ENCODE measurements at places on chromosomes 4 and X.

- DNase-seq: no peak
These were observed 158.6 kb upstream of the LCORL start for GRCh38 chr4:18180122-18180521.

GRCh38 chrX:141314441-141314840, 72.1 kb upstream of the SPANXC start:
- no peak for DNase-seq

DNA sequence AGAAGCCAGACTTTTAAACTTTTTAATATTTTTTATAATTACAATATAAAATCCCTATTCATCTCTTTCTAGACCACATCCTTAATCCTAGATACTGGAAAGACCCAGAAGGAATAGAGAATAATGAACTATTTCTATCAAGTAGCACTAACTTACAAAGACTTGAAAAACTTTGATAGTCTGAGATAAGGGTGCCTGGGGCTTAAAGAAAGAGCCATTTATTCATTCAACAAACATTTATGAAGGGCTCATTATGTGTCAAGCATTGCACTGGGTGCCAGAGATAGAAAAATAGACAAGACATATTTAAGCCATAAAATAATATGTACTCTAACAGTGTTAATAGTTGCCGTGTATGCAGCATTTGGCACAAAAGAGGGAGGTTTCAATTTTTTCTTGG, 178.0 kb upstream of the EMCN start:
- DNase-seq: no peak

- DNase-seq: no peak
These were observed 35.7 kb upstream of the ADGRA3 start for GRCh38 chr4:22551550-22551949.

- no peak for DNase-seq
These were observed 310.2 kb upstream of the TBX22 start for GRCh38 chrX:79704325-79704724.

DNA sequence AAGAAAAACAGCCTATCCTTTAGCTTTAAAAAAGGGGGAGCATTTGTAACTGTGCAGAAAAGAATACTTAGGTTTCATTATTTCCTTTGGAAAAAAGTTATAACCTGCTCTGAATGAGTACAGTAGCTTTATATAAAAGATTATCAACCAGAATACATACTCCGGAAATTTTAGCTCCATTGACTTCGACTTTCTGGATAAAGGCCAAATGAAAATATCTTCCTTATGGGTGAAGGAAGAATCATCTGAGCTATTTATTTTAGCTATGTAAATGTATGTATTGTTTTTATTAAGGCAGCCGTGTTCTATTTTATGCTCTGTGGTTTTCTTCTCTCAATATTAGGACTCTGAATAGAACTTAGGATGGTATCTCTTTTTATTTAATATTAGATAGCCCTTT, 69.0 kb upstream of the ETNPPL start:
- no peak for DNase-seq

DNA sequence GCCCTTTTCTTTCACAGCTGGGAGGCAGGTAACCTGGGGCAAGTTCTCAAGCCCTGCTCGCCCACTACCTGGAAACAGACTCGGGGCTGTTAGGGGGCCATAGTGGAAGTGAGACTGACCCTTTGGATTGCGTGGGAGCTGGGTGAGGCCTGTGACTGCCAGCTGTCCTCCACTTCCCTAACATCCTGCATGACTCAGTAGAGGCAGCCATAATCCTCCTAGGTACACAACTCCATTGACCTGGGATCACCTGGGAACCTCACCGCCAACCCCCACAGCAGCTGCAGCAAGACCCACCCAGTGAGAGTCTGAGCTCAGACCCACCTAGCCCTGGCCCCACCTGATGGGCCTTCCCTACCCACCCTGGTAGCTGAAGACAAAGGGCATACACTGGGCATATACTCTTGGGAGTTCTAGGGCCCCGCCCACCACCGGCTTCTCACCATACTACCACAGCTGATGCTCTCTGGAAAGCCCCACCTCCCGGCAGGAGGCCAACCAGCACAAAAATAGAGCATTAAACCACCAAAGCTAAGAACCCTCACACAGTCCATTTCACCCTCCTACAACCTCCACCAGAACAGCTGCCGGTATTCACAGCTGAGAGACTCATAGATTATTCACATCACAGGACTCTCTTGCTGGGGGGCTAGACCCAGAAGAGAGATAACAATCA, 61.1 kb upstream of the DCTD start:
- no peak for DNase-seq

DNA sequence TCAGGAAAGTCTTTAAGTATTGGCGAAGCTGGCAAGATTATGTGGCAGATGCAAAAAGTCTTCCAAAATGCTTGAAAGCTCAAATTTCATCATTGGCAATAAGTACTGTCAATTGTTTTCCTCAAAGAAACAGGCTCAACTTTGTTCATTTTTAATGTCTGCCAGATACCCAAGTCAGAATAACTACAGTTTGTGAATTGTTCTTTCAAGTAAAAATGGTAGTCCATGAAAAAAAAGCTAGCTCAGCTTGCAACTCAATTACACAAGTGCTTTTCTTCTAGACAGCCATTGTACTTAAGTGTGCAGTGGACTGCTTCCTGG, 70.5 kb downstream of the AFF1 start:
- DNase-seq: no peak

GRCh38 chrX:19953145-19953544, 37.7 kb downstream of the BCLAF3 start:
- DNase-seq: no peak

DNA sequence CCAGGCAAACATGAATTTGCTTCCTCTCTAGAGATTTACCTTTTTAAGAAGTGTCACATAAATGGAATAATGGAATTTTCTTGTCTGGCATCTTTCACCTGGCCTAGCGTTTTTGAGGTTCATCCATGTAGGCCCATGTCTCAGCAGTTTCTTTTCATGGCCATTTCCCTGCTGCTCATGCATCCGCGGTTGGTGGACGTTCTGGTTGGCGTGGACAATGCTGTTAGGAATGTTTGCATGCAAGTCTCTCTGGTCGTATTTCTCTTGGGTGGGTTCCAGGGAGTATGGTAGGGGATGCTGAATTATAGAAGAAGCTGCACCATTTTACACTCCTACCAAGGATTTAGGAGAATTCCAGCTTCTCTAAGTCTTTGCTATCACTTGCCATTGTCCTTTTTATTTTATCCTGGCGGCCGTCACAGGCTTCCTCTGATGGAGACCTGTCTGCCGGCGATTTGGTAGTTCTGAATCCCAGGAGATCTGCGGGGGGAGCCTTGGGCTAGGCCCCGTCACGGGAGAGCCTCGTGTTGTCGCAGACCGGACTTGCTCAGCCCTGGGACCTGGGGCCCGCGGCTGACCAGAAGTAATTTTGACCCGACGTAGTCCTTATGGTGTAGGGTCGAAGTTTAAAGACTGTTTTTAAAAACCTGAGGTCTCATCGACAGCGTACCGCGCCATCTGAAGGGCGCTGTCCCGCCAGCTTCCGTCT, 56.9 kb upstream of the TADA2B start:
- peak; percentile 38 for DNase-seq

DNA sequence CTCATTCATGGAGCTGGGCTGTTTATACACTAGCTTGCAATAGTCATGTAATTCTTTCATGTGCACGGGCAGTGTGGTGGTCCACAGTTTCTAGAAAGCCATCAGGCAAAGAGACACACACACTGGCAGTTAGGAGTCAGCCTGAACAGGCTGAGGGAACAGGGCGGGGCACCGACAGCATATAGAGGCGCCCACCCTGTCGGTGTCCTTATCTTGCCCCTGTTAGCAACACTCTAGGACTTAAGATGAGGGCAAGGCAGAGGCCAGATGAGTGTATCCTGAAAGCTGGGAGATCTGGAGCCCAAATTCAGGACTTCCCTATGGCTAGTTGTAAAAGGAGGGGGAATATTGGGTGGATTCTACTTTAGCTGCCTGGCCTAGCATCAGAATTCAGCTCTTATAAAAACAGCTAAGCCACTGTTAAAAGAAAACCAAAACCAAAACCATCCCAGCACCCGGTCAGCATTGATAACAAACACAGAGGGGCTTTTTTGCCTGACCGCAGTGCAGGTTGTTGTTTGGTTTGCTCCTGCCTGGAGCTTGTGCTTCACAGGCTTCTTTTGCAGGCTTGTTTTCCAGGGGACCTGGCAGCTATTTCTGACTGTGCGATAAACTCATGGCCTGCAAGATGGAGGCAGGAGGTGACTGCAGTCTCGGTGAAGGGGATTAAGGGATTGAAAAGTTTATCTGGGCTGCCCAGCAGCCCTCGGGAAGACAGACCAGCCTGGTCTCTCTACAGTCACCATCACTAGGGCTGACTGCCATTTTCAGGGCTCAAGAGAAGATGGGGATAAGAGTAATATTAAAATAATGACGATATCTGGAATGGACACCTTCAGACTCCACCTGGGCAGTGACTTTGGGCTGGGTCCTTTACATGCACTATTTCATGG, 638.9 kb downstream of the MID1IP1 start:
- DNase-seq: no peak

GRCh38 chr4:78667764-78668163, 108.4 kb upstream of the BMP2K start:
- DNase-seq: no peak

DNA sequence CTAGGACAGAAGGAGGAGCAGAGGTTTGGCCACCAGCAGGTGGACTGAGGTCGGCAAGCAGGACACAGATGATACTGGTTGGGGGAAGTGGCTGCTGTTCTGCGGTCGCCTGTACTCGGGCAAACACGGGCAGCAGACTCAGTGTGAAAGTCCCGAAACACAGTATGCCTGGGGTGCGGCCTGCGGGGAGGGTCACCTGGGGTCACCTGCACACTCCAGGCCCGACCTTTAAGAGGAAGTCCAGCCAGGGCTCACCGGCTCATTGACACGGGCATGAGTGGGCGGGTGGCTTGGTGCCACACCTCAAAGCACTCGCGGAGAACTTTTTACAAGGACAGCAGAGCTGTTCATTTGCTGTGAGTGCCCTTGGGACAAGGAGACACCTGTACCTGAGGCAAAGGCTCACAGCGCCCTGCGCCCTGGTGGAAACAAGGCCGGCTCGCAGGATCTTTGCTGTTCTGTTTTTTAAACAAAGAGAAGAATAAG, 71.5 kb upstream of the MXD4 start:
- no peak for DNase-seq

- no peak for DNase-seq
These were observed 14.6 kb downstream of the RBBP7 start for GRCh38 chrX:16855363-16856075.

DNA sequence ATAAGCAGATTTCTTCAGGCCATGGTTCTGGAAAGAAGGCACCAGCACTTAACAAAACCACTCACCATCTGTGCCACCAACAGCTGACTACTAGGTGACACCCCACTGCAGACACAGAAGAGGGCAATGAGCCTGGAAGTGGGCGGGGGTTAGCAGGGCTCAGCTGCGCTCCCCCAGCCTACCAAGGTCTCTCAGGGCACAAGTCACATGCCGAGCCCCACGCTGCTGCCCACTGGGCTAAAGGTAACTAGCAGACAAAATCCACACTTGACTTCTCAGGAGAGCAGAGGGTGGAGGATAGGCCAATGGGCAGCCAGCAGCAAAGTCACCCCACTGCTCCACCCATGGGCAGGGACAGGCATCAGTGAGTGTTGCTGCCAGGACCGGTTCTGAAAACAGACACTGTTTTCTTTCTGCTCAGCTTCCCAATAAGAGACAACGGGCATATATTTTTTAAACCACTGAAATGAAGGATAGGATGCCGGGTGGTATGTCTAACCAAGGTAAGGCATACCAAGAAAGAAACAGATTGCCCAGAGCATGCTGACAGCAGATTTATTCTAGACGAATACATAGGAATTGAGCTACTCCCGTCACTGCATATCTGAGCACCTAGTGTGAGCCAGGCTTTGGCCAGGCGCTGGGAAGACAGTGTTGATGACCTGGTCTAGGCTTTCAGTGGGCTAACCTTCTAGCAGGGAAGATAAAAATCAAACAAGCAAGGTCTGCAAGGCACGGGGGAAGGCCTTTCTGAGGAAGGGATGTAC, 20.1 kb downstream of the ACSL1 start:
- no peak for DNase-seq

DNA sequence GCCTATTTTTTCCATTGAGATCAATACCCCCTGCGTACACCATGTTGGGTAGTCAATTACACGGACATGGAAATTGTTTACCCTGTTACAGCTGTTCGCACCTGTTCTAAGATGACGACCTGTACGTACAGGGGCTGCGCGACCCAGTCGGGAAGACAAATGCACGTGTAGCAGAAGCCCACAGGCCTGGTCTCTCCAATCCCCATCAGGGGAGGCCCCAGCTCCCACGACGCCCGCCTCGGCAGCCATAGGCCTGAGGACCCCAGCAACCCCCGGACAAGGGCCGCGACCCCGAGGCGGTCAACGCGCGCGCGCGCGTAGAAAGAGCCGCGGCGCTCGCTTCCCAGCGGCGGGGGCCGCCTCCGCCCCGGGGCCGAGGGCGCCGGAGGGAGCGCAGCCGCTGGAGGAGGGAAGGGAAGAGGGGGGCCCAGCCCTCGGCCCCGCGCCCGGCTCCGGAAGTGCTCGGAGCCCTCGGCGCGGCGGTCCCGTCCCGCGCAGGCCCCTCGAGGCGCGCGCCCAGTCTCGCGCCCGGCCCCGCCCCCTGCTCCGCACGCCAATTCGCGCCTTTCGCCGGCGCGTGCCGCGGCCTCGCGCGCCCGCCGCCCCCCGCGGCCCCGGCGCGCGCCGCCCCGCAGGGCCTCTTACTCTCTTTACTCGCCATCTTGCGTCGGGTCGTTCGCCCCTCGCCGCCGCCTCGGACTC, 618 bp downstream of the RBBP7 start:
- no peak for DNase-seq

DNA sequence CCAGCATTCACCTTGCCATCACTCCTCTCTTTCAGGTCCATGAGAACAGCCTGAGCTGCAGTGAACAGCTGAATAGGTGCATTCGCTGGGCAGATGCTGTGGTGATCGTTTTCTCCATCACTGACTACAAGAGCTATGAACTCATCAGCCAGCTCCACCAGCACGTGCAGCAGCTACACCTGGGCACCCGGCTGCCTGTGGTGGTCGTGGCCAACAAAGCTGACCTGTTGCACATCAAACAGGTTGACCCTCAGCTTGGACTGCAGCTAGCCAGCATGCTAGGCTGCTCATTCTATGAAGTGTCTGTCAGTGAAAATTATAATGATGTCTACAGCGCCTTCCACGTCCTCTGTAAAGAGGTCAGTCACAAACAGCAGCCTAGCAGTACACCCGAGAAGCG, 3.2 kb downstream of the RASL11B start:
- no peak for DNase-seq

DNA sequence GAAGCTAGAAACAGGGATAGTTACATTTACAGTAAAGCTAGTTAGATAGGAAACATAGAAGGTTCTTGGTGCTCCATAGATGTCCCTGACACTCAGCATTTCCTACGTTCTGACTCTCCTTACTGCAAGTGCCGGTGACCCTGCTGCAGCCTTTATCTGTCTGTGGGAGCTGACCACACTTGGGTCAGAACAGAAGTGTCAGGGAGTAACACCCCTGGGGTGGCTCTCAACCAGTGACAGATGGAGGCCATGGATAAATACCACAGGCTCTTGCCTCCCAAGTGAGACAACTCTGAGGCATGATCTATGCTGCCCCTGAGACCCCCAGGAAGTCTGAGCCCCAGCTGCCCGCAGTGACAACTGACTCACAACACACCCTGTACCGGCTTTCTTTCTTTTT, 69.8 kb downstream of the ANXA3 start:
- no peak for DNase-seq
